ENCODE measurements at places on chromosomes 13 and 19.

DNA sequence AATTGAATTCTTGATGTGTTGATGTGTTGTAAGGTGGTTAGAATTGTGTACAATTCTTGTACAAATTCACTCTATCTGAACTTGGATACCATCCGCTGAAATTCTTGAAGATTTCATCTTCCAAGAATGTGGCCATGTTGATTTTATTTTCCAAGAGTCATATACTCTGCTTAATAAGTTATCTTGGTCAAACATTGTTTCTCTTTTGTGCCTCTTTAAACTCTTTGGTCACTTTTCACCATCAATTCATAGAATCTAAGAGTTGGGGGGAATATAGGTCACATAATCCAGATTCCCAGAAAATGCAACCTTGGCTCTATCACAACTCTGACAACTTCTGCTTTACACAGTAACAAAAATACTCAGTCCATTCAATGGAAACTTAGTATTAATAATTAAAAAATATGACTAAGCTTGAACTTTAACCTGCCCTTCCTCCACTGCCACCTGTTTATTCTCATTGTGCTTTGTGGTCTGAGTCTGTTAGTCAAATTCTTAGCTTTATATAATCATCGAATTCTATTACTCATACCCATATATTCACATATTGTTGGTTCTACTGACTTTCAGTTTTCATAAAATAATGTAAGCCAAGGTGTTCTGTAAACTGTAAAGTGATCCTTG, 373.2 kb downstream of the LMO7 start:
- DNase-seq, result no peak

DNA sequence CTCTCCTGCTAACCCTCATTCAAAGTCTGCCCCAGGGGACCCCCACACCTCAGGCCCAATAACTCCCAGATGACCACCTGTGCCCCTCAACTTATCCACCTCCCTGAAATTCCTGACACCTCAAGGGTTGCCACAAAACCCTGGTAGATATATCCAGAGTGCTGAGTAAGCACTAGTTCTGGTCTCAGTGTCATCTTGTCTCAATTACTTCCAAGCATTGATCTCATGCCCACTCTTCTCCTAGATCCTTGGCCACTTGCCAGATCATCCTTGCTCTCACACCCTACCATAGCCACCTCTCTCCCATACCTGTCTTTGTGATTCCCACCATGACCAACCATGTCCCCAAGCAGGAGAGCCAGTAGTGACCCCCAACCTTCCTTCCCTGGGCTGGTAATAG, 2.0 kb downstream of the ZNF416 start:
- DNase-seq, result no peak

DNA sequence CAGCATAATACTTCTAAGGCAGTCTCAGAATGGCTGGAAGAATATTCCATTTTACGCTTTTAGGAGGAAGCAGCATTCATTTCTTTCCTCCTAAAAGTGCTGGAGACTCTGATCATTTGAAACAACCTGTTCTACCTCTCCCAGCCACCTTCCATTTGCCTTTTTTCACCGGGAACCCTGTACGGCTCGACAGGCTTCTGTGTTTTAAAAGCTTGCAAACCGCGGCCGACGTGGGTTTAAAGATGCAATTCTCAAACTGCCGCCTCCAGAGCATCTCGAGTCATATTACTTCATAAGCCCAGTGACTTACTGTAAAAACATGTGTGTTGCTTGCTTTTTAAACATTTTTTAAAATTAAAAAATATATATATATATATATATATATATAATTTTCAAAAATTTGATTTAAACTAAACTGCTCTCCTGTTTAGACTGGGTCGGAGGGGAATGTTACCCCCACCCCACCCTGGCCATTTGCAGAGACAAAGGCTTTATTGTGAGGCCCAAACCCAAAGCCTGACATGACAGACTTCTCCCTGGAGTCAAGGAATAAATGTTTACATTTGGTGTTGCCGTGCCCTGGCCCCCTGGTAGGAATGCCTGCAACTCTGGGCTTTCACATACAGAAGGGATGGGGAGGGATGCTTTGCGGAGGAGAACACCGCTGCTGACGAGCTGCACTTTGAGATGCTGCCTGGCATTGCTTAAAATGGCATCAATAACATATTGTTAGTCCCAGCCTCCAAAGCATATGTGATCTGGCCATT, 30.4 kb downstream of the ZNF536 start:
- DNase-seq, result no peak

DNA sequence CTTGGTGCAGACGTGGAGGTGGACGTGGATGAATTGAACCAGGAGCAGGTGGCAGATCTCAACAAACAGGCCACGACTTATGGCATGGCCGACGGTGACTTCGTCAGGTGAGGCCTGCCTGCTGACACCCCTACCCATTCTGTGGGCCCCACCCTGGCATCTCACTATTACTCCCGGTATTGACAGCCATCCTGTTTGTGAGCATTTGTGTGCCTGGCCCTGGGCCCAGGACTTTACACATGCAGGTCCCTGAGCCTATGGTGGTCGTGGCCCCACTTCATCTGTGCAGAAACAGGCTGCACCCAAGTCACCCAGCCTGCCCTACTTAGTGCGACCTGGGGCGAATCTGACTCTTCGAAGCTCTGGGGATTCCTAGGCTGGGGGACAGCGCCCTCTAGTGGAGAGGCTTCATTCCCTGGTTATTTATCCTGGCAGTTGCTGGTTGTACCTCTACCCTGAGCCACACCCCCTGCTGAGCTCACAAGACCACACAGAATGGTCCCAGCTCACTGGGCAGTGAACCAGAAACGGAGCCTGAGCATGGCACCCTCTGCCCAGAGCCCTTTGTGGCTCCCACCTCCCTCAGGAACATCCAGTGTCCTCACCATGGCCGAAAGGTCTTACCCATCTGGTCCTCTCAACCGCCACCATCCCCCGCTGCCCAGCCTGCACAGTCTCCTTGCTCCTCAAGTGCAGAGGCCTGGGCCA, 16.9 kb downstream of the ZNF296 start:
- DNase-seq, result peak; percentile 83

DNA sequence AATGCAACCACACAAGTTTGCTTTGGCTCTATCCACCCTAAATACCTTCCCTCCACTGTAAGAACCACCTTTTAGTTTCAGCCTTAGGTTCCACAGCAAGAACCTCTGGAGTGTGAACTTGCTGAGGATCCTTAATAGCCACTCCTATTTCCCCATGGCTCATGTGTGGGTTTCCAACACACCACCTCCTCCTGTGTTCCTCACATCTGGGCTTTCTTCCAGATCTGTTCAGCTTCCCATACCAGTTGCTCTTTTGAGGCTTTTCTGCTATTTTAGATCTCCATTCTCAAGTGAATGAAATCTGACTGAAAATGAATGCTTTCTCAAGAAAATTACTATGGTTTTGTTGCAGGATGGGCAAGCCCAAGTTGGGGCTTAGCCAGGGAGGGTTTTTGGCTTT, 104.8 kb upstream of the MIR17HG start:
- no peak for DNase-seq

DNA sequence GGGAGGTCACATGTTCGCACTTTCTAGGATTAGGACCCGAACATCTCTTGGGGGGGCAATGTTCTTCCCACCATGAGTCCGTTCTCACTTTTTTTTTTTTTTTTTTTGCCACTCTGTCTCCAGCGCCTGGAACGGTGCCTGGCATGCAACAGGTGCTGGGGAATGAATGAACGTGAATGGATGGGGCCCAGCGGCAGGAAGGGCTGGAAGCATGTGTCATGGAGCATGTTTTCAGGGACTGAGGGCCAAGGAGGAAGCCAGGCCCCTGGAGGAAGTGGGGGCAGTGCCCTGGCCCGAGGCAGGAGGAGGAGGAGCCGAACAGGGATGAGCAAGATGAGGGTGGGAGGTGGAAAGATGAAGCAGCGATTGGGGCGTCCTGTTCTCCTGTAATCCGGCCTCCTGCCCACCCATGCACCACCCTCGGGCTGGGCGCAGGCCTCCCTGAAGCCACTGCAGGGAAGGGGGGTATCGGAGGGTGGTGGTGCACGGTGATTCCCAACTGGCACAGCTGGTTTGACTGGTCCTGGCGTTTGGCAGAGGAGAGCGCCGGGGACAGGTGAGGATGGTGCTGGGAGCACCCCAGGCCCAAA, 8.8 kb upstream of the SULT2B1 start:
- DNase-seq, result no peak

GRCh38 chr13:79671420-79671819, 190.5 kb downstream of the NDFIP2 start:
- DNase-seq, result no peak

- no peak for DNase-seq
Observed at GRCh38 chr13:105798541-105798940, 736.9 kb downstream of the EFNB2 start.

DNA sequence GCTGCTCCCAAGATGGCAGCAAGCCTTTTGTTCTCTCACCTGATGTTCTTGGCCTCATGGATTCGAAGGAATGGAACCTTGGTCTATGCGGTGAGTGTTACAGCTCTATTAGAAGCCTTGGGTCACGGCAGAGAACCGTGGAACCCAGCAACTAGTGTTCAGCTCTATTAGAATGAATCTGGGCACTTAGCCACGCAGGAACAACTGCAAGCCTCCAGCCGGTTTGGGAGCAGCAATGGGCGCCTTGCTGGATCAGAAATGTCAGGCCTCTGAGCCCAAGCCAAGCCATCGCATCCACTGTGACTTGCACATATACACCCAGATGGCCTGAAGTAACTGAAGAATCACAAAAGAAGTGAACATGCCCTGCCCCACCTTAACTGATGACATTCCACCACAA, 1100.7 kb upstream of the PRR20A start:
- DNase-seq, result no peak

DNA sequence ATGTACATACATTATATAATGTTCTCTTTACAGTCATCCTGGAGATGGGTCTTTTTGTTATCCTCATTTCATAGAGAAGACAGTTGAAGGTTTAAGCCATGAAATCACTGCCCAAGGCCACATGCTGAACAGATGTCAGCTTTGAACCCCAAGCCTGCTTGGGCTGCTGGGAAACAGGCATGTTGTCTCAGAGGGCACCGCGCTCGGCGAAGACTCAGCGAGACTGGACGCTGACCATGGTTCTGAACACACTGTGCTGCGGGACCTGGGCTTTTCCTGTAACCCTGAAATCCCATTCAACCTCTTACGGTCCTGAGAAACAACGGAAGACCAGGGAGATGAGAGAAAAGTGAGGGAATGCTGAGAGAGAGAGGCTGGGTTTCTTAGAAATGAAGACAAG, 27.3 kb downstream of the LRFN3 start:
- peak; percentile 69 for DNase-seq

- no peak for DNase-seq
Observed at GRCh38 chr13:91546900-91547299, 148.5 kb downstream of the GPC5 start.

GRCh38 chr19:2233601-2234280, 2.4 kb downstream of the PLEKHJ1 start:
- DNase-seq, result no peak

- DNase-seq, result no peak
Observed at GRCh38 chr19:46603195-46603637, 2.1 kb downstream of the CALM3 start.

Data from neuronal stem cell (in vitro differentiated cells).